ENCODE measurements at places on chromosomes 4 and X. TPM values are rescaled to one million over a fixed set of nuclear protein-coding genes. Genes with fewer than 3 reads are reported as not detected.

Gene TBC1D19
- 9.1 TPM for total RNA-seq

Gene SERPINA7
- total RNA-seq = not detected

Gene HS3ST1
- 6.9 TPM for total RNA-seq

Gene NAP1L5
- total RNA-seq = 11.2 TPM

Gene PPEF1
- 0.75 TPM for total RNA-seq

Gene ABLIM2
- 20.2 TPM for total RNA-seq

Gene GCNA
- total RNA-seq = 4.8 TPM

DNA sequence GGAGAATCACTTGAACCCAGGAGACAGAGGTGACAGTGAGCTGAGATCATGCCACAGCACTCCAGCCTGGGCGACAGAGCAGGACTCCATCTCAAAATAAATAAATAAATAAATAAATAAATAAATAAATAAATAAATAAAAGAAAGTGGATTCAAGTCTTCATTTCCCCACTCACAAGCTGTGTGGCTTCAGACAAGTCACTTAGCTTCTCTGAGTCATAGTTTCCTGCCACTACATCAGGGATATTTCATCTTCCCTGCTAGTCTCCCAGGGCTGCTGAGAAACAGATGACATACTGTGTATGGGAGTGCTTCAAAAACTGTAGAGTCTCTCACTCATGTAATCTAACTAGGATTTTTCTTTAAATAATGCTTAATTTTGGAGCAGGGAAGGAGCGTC lies 37.2 kb downstream of the TBC1D9 start:
- DNase-seq = no peak

DNA sequence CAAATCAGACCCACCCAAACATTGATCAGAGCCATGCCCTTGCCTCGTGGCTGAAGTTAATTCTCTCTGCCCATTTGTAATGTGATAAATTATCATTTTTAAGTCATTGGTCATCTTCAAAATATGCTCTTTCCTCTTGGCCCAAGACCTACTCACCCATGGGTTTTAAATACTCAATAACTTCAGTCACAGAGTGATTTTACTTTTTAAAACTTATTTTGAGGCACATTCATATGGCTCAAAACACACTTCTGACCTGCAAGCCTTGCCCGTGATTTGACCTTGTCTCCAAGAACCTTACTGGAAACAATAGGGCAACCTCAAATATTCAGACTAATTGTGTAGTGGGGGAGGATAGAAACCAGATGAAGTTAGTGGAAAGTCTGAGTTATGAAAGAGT lies 176.2 kb upstream of the LNX1 start:
- DNase-seq = no peak

DNA sequence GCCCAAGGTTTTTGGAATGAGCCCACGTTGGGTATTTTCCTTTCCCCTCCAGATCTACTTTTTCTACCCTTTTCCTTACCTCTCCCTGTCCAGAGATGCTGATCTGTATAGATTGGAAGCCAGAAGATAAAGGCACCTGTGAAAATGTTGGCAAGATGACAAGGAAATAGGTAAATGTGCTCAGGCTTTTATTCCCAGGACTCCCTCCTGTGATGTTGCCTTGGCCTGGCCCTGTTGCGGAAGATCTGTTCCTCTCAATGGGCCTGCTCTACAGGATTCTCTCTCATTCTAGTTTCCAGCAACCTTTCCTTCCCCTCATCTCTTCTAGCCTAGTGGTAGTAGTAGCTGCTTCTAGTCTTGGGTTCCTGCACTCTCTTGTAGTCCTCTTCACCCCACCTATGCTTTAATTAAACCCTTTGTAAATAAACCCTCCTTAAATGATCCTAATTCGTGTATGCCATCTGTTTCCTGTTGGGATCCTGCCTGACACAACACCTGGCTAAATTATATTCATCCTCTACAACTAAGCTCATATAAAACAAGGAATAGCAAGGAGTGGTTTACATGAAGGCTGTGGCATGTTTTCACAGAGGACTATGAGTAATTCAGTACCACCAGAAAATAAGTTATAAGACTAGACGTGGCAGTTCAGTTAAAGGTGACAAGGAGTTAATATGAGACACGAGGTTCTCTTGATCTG lies 95.7 kb upstream of the MAOA start:
- no peak for DNase-seq

GRCh38 chrX:23736030-23736429 lies 7.0 kb downstream of the ACOT9 start:
- DNase-seq = no peak

GRCh38 chr4:13844740-13845139 lies 217.2 kb upstream of the BOD1L1 start:
- no peak for DNase-seq

DNA sequence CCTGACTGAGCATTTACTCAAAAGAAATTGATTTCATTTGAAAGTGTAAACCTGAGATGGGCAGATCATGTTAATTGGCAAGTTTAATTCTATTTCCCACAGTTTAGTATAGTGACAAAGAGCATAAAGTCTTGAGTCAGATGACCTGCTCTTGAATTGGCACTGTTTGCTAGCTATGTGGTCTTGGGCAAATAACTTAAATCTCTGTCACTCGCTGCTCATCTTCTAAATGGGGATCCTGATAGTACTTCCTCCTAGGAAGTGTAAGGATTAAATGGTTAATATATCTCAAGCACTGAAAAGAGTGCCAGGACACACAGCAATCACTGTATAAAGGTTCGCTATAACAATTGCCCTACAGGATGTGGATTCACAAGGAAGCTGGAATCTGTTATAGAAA lies 242.8 kb upstream of the JADE1 start:
- no peak for DNase-seq

GRCh38 chr4:42904986-42905385 lies 12.5 kb downstream of the GRXCR1 start:
- DNase-seq = no peak

GRCh38 chrX:22249371-22249770 lies 23.3 kb upstream of the CBLL2 start:
- DNase-seq = no peak

DNA sequence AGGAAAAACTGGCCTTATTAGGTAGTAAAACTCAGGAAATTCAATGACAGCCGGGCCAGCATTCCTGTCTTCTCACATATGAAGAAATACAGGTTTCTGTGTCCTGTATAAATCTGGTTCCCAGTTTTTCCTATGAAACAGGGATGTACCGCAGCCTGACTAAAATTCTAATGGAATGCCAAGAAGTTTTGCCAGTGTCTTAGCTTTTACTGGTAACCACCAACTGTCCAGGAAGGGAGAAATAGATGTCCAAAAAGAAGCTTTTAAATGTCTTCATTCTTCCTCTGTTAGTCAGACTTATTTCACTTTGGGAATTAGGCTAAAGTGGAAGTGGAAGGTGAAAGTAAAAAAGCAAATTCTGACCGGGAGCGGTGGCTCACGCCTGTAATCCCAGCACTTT lies 108.0 kb upstream of the TBL1X start:
- DNase-seq = no peak

DNA sequence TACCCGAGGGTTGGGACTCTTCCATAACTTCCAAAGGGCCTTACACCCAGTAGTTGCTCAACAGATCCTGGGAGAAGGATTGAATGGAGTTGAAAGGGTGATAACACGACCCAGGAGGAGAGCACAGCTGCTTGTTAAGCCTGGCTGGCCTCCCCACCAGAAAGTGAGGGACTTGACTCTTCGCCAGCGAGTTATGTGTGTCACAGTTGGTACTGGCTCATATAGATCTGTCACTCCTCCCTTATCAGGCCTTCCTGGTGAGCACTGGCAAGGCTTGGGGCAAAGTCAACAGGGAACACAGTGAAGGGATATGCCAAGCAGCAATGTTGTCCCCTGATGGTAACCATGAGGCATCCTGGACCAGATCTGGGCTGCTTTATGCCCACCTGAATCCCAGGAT lies 35.8 kb downstream of the APLN start:
- DNase-seq = no peak

DNA sequence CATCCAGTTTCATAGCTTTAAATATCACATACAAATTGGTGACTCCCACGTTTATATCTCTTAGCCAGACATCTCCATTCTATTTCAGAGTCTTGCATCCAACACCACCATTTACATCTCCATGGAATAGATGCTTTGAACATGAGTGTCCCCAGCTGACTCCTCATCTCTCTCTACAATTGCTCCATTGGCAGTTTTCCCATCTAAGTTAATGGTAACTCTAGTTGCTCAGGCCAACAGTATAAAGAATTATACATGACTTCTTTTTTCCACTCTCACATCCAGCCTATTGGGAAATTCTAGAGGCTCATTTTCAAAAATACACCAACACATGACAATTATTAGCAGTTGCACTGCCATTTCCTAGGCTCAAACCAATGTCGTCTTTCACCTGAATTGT lies 388.2 kb downstream of the STIM2 start:
- DNase-seq = no peak

- no peak for DNase-seq
Measured at GRCh38 chr4:52203351-52203750, 152.2 kb downstream of the SPATA18 start.

DNA sequence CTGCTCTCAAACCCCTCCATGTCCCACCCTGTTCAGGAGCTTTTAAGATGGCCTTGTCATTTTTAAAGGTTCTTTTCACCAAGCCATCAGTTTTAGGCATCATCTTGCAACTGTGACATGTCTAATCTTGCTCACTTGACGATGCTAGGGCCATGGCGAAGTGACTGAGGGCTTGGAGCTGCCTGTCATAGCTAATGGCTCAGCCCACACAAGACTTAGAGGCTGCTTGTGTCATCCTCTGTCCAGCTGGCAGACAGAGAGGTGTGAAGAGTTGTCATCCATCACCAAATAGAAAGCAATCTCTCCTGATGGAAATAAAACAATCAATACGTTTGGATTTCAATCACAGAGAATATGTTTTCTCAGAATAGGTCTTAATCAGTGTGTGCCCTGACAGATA lies 194.9 kb downstream of the HS6ST2 start:
- DNase-seq = no peak

- DNase-seq = no peak
Measured at GRCh38 chr4:189178125-189178746, 762.4 kb upstream of the FRG1 start.

DNA sequence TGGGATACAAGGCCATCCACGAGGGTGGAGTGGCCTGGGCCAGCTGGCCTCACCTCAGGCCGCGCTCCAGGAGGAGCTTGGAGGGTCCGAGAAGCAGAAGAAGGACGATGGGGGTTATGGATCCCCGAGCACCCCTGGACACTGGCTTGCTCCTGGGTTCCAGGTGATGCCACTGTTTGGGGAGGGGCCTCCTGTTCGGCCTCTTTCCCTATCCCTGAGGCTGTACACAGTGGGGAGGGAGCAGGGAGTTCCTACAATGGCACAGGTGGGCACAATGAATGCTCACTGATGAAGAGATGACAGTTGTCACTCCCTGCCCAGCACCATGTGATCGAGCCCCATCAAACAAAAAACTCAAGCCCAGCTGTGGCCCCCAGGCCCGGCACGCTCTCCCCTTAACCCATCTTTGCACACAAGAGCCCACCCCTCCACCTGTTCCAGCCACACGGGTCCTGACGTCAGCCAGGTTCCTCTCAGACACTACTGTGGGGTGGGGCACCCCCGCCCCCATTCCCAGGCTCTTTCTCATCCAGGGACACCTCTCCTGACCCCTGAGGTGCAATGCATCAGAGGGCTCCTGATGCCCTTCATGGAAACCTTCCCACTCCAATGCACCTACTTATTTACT lies 70.3 kb downstream of the WFS1 start:
- peak; percentile 63 for DNase-seq

- DNase-seq = no peak
Measured at GRCh38 chrX:41796577-41796976, 72.6 kb downstream of the GPR82 start.
